Adipocyte (in vitro differentiated cells): ENCODE measurements at places on chromosomes 1 and 21.
A peak's percentile ranks its signal among the peaks of the same experiment; 100 is the strongest.

DNA sequence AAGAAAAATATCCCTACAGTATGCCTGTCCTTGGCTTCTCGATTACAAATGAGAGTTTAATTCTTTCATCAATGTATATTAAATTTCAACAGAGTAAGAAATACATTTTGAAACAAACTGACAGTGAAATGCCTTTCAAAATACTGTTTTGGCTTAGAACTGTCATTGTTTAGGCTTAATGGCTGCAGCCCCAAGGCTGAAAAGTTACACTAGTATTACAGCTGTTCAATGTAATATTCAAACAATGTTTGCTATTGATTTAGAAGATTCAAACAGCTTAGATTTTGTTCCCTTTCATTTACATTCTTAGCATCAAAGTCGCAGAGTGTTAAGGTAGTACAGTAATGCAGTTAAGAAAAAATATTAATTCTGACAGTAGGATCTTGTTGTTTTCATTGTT, 882.9 kb upstream of the ADGRL2 start:
- peak; percentile 67 for DNase-seq

DNA sequence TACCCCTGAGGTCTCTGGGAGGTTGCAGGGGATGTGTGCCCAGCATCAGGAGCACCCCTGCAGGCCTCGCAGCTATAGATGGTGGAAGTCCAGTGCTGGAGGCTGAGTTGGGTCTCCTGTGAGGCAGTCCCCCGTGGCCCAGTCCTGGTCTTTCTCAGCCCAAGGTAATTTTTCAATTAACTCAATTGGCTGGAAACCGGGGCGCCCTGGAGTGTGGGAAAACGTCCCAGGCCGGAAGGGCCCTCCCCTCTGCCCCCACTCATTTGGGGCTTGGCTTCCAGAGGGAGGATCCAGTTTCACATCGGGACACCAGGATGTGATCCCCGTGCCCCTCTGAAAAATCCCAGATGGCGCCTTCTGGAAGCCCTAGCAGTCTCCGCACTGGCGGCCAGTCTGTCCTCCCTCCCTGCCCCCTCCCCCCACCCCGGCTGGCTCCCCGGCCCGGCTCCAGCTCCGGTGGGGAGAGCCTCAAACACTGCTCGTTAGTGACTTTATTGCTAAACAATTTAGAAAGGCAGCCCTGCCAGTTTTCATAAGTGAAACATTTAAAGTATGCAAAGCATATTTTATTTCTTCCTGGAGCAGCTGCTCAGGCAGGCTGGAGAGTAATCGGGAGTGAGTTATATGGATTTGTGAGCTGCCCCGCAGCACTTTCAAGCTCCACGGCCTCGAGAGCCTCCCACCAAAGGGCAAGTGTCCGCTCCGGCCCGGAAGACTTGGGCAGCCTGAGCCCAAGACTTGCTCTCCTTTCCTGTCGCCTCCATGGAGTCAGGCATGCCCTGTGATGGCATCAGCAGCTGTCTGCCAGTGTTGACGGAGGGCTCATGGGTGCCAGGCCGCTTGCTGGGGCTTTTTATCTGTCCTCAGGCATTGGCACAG, 208.2 kb upstream of the TMEM51 start:
- peak; percentile 92 for DNase-seq

- DNase-seq, result peak; percentile 75
Measured at GRCh38 chr1:98045211-98045766, 124.5 kb upstream of the DPYD start.

DNA sequence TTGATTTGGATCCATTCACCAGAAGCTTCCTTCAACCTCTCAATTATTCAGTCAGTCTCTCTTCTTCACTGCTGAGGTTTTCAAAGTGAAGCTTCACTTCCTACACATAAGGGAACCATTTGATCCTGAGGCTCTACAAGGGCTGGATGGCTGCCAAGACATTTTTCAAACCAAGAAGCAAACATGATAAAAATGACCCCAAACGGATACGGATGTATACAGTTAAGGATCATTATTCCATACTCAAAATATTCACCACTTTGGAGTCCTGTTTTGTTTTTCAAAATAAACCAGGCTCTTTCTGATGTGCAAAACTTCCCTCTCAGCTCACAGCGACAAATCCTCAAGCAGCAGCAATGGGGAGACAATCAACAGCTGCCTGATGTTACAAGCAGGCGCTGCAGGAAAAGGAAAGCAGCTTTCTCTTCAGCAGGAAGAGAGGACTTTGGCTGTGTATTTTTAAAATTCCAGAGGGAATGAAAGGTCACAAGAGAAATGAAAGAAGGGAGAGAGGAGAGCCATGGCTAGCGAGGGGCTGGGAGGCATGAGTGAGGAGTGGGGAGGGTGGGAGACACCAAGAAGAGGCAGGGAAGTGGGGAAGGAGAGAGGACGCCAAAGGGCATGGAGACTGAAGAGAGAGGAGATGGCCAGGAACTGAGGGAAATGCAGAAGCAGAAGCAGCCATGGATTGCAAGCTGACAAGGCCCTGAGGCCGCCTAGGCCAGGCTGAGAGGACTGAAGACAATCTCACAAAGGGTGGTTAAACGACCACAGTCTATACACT, 145.4 kb downstream of the SLC45A1 start:
- peak; percentile 85 for DNase-seq

GRCh38 chr1:29235955-29236711, at the start of gene PTPRU:
TSS of gene PTPRU (plus strand) at chr1:29236522. CDS start at chr1:29236645, 123 bp downstream.
- DNase-seq, result peak; percentile 93

DNA sequence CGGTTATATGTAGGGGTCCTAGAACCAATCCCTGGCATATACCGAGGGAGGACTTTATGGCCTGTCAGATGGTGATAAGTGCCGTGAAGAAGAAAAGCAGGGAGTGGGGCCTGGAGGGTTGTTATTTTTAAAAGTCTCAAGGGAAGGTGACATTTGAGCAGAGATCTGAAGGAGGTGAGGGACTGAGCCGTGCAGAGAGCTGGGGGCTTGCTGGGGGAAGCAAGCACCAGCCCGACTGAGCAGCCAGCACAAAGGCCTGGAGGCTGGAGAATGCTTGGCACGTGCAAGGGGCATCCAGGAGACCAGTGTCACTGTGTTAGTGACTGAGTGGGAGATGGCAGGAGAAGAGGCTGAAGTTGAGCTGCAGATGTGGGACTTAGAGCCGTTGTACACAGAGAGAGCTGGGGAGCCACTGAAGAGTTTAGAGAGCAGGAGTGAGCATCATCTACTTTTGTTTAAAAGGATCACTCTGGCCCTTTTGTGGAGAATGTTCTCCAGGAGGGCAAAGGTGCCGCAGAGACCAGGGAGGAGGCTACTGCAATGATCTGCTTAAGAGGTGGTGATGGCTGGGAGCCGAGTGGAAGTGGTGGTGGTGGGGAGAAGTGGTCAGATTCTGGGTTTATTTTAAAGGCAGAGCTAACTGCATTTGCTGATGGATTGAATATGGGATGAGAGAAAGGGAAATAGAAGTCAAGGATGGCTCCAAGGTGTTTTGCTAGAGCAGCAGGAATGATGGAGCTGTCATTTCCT, 31.2 kb downstream of the PTPRU start:
- DNase-seq, result no peak

DNA sequence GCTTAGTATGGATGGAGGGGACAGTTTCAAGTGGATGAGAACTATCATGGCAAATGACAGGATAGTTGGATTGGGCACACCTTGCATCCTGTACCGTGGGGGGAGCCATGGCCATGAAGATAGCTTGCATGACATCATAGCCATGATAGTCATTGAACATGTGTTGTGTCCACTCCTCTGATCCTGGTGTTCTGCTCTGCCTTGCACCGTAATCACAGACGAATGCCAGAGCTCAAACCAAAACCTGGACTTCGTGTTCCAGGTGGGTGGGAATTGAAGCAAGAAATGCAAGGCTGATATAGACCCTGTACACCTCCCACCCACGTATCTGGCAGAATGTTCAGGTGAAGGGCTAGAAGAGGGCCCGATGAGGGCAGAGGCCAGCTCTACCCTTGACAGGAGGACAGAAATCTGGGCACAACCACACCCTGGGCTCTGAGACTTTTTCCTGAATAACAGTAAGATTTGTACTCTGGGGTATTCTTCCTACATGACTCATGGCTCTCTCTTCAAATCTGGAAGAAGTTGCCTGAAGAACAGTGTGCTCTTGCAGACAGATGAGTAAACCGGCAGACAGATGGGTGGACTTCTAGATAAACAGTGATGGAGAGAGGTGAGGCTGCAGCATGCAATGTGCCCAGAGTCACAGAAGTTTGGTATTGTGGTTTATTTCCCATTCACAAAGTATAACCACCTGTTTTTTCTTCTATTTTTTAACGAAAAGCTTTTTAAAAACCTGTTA, 45.0 kb downstream of the KCNJ6 start:
- peak; percentile 67 for DNase-seq

DNA sequence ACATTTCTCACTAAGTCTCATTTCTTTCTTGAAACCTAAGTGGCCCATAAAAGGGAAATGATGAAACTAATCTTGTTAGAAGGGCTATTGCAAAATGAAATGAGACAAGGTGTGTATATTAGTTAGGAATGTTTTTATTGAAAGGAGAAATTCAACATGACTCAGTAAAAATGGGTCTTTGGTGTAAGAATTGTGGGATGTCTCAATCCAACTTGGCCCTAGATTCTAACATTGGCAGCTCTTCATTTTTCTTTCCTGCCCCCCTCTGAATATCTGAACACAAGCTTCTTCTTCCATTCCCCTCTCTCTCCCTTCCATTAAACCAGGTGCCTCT, 26.8 kb upstream of the TARBP1 start:
- peak; percentile 83 for DNase-seq
